ENCODE measurements at places on chromosomes 3 and 15.

GRCh38 chr15:78075490-78076230 is 1.9 kb downstream of the TBC1D2B start:
- DNase-seq, result peak; percentile 95

- DNase-seq, result peak; percentile 45
Observed at GRCh38 chr15:72319360-72319984, 485 bp downstream of the CELF6 start.

- no peak for DNase-seq
Observed at GRCh38 chr3:173930251-173930650, 532.7 kb downstream of the NLGN1 start.

- DNase-seq, result no peak
Observed at GRCh38 chr15:95019907-95020306, 788.5 kb downstream of the MCTP2 start.

- no peak for DNase-seq
Observed at GRCh38 chr3:19139863-19140262, 8.4 kb upstream of the KCNH8 start.

DNA sequence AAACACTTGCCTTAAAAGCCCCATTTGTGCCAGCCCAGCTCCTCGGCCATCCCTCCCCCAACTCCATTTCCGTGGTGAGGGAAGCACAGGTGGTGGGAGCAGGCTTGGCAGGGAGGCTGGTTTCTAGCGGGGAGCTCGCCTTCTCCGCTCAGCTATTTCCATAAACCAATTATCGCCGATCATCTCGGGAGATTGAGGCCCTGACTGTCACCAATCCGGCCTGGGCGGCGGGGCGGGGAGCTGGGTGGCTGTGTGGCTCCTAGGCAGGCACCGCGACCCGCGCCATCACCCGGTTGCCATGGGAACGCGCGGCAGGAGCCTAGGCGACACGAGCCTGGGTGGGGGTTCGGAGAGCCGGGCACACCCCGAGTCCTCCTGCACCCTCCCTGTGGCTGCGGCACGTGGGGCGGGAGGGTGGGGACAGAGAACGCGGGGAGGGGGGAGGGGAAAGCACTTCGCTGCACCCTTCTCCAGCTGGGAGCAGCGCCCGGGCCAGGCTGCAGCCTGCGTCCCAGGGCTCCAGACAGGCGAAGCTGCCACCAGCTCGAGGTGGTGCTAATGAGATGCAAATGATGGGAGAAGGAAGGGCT is 9.3 kb downstream of the CCDC33 start:
- no peak for DNase-seq

- no peak for DNase-seq
Observed at GRCh38 chr15:72131922-72132321, 13.7 kb downstream of the SENP8 start.

DNA sequence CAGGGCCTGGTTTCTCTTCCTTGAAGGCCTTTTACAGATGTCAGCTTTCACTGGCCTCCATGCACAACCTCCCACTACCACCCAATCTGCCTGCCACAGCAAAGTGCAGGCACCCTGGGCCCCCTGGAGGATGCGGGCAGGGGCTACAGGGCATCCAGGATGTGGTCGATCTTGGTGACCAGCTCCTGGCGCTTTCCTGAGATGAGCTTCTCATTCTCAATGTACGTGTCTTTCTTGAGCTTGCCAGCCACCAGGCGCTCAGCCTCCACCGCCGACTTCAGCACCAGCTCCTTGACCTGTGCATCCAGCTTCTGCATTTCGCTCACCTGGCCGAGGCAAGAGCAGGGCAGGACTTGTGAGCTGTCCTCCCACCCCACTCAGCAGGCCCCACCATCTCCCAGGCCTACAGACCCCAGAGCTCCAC is 30.3 kb downstream of the RPN1 start:
- no peak for DNase-seq

DNA sequence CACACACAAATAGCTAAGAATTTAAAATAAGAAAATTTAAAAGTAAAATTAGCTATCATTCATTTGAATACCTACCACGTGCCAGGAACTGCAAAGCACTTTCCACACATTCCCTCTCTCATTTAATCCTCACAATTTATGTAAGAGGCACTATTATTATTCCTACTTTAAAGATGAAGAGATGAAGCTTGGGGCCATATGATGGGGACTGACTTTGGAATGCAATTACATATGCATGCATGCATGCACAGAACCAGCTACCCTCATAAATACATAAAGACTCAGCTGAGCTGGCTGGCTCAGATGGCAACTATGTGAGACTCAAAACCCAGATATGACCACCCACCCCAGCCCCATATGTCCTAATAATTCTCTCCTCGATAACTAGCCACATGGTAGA is 31.7 kb upstream of the THUMPD3 start:
- no peak for DNase-seq

DNA sequence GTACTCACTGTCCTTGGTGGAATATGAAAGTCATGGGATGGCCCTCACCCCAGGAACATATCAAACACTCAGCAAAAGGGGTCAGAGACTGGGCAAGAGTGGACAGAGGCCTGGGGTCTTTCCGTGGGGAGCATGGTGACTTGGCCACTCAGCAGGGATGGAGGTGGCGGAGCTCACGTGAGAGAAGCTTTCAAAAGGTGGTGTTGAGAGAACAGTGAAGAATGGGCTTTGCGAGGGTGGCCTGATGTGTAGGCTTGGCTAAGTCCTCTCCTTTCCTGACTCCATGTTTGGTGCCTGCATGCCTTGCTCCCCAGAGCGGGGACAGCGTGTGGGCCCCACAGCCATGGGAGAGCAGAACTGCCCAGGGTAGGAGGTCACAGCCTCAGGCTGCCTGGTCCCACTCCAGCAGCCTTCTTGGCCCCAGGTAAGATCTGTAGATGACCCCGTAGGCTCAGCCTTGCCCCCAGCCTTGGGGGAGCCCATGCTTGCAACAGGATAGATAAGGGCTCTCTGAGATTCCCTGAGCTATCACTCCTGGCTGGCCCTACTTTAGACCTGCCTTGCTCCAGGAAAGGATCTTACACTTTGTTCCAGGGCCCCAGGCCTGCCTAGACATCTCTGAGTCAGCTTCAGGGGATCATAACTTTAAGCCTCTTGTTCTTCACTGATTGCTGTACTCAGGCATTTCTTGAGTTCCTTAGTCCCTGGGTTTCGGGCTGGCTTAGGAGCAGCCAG is 17.0 kb downstream of the RPLP1 start:
- no peak for DNase-seq

DNA sequence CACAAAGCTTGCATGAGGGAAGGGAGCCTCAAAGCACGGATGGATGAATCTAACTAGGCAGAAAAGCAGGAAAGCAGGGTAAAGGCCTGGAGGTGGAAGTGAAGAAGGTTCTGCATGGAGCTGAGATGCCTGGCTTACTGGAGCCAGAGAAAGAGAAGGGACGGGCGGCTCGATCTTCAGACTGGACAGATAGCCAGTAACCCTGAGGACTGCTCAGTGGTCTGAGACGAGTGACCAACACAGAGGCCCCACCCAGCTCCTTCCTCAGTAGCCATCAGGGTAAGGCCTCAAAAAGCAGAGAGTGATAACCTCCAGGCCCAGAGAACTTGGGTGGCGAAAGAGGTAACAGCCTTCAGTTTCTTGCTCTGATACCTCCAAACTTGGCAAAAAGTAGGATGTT is 6.4 kb downstream of the CLN6 start:
- no peak for DNase-seq

DNA sequence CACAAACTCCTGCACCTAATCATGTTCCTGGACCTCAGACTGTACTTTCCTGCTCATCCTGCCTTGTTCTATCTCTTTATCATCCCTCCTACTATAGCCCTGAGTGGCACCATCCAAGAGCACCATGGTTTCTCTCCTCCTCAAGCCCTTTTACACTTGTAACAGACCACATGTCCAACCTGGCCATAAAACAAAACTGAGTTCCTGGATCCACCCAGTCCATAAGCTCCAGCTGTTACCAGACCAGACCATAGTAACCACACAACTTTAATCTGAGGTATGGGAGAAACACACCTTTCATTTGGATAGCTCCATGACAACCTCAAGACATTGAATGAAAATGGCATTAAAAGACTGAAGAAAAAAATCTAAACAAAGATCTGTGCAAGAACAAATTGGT is 9.1 kb downstream of the TM4SF18 start:
- no peak for DNase-seq

GRCh38 chr3:6098516-6099157 is 762.3 kb upstream of the GRM7 start:
- no peak for DNase-seq

- DNase-seq, result peak; percentile 44
Observed at GRCh38 chr3:116340680-116341216, 104.5 kb downstream of the LSAMP start.

DNA sequence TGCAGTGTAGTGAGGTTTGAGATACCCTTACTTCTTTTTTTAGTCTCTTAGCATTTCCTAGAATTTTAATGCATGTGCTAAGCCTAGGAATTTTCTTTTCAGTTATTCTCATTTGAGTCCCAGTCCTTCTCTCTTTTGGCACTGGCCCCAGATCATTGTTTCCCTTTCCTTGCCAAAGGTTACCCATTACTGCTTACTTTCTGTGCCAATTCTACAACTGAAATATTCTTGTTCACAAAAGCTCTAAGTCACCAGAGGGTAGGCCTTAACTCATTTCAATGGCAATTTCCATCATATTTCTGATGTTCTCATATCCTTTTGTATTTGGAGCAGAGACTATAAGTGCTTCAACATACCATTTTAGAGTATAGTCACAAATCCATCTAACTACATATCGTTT is 199.6 kb upstream of the CBLB start:
- peak; percentile 23 for DNase-seq

Data from AG10803 (cell line).